Endothelial cell of umbilical vein (primary cell): ENCODE measurements at places on chromosomes 13 and 19. TPM values are rescaled to one million over a fixed set of nuclear protein-coding genes. Genes with fewer than 3 reads are reported as not detected.

SLC7A9 gene
- polyA plus RNA-seq: 0.06 TPM in 1 of 2 replicates, not detected in the other

ACP5 gene
- polyA plus RNA-seq: 0.84 and 1.3 TPM in 2 replicates

ZNF653 gene
- polyA plus RNA-seq: 7.1 and 8.7 TPM in 2 replicates

ZNF628 gene
- polyA plus RNA-seq: 2.0 and 2.5 TPM in 2 replicates

TMEM59L gene
- polyA plus RNA-seq: 0.43 and 0.60 TPM in 2 replicates

RFPL4A gene
- polyA plus RNA-seq: not detected in 2 replicates
